Stimulated activated CD8-positive, alpha-beta memory T cell treated with anti-CD3 and anti-CD28 coated beads, Interleukin-4, amount 100 ng/mL, for 48 hours (primary cell): ENCODE measurements at places on chromosomes 16 and 17.
A peak's percentile ranks its signal among the peaks of the same experiment; 100 is the strongest.

DNA sequence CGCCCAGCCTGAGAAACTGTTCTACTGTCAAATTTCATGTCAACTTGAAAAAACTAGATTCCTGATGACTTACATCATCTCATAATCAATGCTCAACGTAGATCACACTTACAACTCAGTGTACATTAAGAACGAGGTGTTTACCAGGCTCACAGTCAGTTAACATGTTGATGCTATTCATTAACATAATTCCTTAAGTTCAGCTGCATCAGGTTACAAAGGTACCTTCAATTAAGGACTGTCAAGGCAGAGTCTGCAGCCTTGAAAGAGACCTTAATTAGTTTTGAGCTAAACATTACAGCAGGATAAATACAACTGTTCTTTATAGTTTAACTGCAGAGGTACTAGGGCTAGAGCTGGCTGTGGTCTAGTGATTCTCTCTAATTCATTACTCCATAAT is 1.9 kb downstream of the GNA13 start:
- no peak for DNase-seq

DNA sequence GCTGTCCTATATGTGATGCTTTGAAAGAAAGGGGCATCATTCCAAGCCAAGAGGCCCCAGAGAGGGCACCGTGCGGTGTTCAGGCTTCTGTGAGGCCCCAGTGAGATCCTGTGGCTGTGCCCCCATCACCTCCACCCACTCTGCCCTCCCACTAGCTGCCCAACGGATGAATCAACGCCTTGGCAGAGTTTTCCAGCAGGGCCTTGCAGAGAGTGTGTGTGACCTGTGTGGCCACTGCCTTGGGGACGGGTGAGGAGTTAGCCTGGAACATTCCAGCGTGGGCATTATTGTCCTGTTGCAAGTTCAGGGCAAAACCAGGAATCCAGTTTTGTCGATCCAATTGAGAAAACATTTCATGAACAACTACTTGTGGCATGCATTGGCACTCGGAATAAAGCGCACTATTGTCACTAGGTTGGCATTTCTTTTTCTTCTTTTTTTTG is 53.7 kb downstream of the SF3B3 start:
- peak; percentile 39 for DNase-seq

DNA sequence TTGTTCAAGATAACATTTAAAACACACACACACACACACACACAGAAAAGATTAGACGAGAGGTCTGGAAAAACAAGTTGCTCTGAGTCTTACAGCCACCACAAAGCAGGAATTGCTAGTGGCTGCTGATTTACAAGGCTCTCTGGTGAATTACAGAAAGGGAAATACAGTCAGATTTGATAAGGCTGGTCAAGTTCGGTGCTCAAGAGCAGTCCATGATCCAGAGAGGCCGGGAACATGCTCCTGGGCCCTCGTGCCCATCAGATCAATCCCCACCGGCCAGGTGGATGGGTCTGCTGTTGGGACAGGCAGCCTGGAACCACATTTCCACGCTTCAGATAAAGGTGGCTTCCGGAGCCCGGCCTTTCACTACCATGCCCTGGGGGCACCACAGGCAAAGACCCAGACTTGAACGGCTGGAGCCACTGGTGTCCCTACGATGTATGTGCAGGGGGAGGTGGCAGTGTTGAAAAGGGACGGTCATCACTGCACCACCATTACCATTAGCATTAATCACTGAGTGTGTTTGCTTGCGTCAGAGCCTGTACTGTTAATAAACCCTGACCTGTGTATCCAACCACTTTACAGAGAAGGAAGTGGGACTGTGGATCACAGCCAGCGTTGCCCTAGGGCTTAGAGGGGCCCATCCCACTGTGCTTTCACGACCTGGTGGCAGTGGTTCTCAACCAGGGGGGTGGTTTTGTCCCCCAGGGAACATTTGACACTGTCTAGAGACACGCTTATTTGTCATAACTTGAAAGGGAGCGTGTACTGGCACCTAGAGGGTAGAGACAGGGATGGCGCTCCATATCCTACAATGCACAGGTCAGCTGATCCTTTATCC is 95.1 kb downstream of the XYLT1 start:
- DNase-seq, result no peak

- peak; percentile 71 for DNase-seq
These were observed 26.0 kb upstream of the HNF1B start for GRCh38 chr17:37770631-37771518.

DNA sequence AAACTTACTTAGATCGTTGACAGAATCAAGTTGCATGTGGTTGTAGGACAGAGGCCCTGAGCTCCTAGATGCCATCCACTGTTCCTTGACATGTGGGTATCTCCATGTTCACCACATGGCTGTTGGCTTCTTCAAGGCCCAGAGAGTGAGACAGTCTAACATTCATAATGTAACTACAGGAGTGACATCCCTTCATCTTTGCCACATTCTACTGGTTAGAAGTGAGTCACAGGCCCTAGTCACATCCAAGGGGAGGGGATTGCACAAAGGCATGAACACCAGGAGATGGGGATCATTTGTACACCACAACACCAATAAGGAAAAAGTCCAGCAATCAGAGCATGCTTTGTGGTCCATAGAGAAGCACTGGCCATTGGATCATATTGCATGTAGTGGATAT is 56.6 kb downstream of the WSCD1 start:
- DNase-seq, result no peak

DNA sequence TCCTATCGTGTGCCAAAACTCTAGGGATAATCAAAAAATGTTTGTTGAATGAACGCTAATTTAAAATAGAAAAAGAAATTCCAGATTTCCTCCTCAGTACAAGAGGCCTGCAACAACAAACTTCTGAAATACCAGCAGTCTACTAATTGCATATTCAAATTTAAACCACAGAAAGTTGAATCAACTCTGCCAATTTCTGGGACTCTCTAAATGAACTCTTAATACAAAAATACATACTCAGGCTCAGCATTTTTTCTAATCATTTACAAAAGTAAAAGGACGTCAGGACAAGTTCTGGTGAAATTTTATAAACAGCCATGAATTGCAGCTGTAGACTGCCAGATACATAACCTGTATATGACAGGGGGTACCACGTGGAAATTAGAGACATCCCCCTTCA is 49.0 kb downstream of the KANSL1 start:
- DNase-seq, result no peak

- DNase-seq, result no peak
These were observed 29.3 kb downstream of the MARF1 start for GRCh38 chr16:15613676-15614075.

GRCh38 chr16:84178146-84178765 is 8.6 kb downstream of the TAF1C start:
- DNase-seq, result no peak

DNA sequence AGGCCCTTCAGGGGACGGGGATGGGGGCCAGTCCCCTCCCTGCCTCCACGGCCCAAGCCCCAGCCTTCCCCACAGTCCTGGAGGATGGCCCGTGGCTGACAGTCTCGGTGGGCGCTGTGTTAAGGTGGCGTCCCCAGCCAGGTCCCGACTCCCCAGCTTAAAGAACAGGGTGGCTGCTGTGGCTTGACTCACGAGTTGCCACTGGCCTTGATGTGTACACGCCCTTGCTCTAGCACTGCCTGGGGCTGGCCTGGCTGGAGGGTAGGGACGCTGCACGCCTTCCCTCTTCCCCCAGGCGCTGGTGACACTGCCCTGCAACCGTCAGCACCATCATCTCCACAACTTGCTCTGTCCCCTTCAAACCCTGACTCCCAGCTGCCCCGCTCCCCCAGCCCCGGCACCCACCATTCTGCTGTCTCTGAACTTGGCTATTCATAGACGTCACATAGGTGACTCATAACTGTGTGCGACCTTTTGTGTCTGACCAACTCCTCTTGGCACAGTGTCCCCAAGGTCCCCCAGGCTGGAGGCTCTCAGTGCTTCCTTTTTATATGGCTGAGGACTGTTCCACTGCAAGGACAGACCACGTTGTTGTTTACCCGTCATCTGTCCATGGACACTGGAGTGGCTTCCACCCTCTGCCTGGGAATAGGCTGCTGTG is 6.3 kb downstream of the GNPTG start:
- no peak for DNase-seq

GRCh38 chr16:81933361-81933760 is 77.9 kb downstream of the SDR42E1 start:
- no peak for DNase-seq

- no peak for DNase-seq
These were observed 44.8 kb upstream of the HLF start for GRCh38 chr17:55219934-55220333.

DNA sequence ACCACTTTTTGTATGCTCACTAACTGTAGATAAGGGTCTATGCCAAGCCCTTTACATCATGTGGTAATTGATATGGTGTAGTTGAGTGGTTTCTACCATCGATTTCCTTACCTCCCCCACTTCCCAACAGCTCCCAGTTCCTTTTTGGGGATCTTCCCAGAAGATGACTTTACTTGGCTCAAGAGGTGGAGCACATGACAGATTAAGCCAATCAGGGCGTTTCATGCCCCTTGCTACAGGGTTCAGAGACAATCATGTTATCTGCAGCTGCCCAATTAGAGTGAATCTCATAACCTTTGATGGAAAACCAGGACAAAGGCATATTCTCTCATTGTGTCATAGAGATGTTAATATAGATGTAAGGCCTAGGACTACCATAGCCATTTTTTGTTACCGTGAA is 16.2 kb upstream of the BMERB1 start:
- no peak for DNase-seq

DNA sequence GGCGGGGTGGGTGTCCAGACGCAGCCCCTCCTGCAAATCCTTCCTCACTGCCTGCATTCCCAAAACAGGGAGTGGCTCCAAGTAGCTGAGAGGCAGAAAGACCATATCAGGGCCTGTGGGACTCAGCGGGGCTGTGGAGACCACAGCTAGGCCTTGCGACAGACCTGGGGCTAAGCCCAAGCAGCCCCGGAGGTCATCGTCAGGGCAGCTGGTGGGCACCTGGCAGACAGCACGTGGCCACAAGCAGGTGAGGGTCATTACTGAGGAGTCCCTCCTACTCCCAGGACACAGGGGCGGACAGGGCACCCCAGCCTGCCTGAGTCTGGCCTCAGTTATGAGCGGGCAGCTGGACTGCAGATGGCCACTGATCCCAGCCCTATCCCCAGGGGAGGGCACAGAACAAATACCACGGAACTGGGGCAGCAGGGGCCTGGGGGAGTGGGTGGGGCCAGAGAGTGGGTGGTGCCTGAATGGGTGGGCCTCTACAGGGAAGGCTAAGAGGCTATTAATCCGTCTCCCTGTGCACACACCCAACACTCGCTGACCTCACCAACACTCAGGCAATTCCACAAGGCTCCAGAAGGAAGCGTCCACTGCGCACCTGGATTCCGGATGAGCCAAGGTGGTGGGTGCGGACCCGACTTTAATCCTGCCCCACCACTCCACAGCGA is 8.5 kb downstream of the HS3ST6 start:
- no peak for DNase-seq

GRCh38 chr17:46832945-46833839 is 14.7 kb upstream of the WNT3 start:
- no peak for DNase-seq

DNA sequence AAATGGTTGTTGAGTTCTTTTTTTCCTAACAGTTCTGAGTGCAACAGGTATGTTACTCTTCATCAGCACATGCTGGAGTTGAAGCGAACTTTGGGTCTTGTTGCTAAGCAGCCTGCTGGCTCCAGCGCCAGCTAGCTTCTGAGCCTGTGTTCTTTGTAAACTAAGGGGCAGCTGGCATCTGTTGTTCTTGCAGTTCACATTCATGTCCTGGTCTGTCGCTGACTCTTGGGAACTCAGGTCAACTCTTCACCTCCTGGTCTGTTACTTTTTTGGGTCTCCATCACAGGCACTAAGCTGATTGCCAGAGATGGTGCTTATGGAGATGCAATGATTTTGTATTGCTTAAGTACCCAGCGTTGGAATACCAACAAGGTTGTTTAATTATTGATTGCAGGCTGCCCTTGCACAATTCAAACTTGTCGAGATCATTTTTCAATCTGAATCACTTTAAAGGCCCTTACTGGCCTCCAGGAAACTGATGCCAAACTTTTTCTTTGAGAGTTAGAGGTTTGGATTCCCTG is 40.9 kb downstream of the USP10 start:
- no peak for DNase-seq

- DNase-seq, result no peak
These were observed 639.8 kb upstream of the RBFOX1 start for GRCh38 chr16:6692874-6693273.

DNA sequence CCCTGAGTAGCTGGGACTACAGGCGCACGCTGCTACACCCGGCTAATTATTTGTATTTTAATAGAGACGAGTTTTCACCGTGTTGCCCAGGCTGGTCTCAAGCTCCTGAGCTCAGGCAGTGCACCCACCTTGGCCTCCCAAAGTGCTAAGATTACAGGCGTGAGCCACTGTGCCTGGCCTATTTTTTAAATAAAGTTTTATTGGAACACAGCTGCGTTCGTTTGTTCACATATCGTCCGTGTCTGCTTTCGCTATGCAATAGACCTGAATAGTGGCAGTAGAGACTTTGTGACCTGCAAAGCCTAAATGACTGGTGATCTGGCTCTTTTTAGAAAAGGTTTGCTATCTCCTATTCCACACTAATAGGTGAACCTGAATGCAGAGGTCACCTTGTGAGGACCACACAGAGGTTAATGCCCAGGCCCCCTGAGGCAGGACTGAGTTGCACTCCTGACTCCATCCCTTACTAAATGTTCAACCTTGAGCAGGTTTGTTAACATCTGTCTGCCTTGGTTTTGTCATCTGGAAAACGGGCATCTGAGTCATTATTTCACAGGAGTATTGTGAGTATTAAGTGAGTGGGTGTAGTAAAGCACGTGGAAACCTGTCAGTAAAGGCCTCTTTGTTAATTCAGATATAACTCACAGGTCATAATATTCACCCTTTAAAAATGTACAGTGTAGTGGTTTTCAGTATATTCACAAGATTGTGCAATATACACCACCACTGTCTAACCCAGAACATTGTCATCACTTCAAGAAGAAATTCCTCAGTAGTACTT is 157.5 kb upstream of the CACNG5 start:
- DNase-seq, result no peak

- peak; percentile 30 for DNase-seq
These were observed 542 bp downstream of the SLC39A11 start for GRCh38 chr17:73091770-73092522.

DNA sequence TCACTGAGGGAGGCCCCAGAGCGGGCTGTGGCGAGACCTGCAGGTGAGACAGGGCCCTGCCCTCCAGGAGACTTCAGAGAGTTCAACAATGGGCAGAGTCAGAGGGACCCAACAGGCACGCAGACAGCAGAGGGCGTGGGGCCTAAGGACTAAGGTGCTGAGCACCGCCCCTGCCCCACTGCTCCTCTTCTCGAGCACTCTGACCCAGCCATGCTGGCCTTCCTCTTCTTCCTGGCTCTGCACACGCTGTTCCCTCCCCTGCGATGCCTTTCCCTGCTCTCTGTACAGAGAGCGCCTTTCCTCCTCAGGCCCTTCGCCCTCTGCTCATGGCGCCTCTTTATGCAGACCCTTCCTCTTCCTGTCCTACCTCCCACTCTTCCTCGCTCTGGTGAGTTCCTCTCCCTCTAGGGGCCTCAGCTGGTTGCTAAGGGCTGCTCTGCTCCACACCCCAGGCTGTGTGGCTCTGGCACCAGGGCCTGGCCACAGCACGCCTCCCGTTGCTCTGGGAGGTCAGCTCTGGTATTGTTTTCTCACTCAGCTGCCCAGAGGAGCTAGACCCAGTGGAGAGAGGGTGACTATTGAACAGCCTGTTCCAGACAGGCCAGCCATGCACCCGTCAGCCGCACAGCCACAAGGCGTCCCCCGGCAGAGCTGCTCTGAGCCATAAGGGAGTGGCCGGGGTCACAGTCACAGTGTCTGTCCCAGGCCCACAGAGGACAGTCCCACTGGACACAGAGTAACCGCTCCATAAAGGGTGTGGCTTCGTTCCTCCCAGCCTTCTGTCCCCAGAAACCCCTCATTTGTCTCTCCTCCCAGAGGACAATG is 13.6 kb upstream of the RASD1 start:
- no peak for DNase-seq
